ENCODE measurements at places on chromosomes 6 and 20.
A peak's percentile ranks its signal among the peaks of the same experiment; 100 is the strongest.

DNA sequence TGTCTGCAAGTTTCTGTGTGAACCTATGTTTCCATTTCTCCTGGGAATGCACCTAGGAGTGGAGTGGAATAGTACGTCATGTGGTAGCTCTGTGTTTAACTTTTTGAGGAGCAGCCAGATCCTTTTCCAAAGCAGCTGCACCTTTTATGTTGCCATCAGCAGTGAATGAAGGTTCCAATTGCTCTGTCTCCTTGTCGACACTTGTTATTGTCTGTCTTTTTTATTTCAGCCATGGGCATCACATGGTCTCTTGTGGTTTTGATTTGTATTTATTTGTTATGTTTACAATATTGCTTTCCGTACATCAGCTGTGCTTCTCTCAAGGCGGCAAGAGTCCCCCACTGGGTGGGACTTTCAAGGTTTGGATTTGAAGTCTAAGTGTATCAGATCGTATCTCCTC is 33.9 kb upstream of the STX16 start:
- no peak for DNase-seq

- DNase-seq: no peak
Observed at GRCh38 chr6:45563844-45564243, 186.1 kb upstream of the SUPT3H start.

DNA sequence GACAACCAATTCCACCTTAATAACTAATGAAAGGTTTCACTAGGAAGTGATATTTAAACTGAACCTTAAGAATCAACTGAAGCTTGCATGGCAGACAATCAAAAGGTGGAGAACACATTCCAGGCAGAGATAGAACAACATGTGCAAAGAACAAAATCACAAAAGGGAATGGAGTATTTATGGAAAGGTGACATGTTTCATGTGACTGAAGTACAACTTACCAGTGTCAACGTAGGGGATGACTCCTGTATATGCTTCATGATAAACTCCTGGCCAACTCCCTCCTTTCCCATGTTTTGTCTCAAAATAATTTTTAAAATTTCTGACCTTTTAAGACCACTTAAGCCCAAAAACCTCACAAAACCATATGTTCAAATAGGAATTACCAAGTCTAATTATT is 6.6 kb downstream of the PLN start:
- no peak for DNase-seq

GRCh38 chr20:52470561-52470960 is 279.0 kb upstream of the ZFP64 start:
- DNase-seq: no peak

- DNase-seq: no peak
Observed at GRCh38 chr6:160430751-160431150, 82.6 kb downstream of the SLC22A3 start.

DNA sequence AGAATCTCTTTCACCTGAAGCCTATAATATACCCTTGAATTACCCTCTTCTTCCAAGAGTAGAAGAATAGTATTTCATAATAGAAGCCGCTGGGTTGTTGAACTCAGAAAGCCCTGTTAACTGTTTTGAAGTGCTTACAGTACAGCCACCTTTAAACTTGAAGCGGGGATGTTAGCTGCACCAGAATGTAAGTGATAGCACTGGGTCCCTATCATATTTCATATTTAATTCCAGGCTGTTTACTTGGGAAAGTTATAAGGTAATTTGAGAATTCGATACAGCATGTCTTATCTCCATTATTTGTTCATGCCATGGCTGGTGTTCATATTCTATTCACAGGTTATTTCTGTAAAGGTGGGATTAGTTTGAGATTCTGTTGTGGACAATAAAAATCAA is 63.5 kb upstream of the VSTM2L start:
- DNase-seq: peak; percentile 76

DNA sequence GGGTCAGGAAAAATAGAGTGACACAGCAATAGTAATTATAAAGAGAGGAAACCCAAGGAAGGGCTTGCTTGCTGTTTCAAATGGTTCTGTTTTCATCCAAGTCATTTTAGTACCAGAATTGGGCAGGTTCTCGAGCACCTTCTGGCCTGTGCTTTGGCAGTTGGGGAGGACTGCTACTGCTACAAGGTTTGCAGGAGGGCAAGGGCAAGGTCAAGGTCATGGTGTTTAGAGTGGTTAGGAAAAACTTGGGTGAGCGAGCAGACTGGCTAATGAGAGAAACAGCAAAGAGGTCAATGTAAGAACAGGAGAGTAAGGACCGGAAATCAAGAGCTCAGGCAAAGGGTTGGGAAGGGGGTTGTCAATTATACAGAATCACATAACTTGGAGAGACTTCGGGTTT is 164.5 kb downstream of the CDK19 start:
- DNase-seq: no peak

GRCh38 chr6:134216301-134217010 is 101.5 kb downstream of the SGK1 start:
- no peak for DNase-seq

DNA sequence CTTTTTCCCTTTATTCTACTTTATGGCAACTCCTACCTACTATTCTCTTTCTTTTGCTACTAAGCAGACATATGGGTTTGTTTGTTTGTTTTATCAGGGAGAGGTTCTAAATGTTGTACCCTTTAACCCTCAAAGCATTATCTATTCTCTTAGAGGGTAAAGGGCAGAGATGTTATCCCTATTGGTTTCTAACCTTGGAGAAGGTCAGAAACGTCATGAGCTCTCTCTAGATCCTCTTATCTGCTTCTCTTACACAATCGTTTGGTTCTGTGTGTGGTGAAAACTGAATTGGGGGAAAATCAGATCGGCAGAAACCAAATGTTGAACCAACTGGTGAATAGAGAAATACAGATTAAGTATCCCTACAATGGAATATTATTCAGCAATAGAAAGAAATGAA is 6.4 kb upstream of the MPC1 start:
- no peak for DNase-seq

- no peak for DNase-seq
Observed at GRCh38 chr6:107342144-107342543, 117.2 kb downstream of the PDSS2 start.

GRCh38 chr6:113596387-113597230 is 260.5 kb upstream of the MARCKS start:
- DNase-seq: peak; percentile 9

DNA sequence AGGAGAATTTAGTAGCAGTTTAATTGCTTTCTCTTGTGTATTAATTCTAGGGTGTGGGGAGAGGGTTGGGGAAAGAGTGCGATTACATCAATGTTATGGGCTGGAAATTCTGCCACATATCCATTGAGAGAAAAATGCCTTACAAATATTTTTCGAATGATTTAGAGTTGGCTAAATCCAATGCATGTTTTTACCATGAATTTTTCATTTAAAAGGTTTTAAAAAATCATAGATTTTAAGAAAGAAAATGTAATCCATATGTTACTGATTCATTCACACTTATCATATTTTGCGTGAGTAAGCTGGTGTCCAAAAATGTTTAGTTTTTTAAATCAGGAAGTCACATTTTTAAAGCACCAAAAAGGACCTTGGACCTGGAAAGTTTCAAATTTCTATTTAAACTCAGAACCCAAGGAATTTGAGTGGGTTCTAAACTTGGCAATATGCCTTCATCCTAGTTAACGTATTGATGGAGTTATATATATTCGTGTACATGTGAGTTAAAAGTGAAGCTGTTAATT is 627.4 kb upstream of the CITED2 start:
- DNase-seq: no peak

DNA sequence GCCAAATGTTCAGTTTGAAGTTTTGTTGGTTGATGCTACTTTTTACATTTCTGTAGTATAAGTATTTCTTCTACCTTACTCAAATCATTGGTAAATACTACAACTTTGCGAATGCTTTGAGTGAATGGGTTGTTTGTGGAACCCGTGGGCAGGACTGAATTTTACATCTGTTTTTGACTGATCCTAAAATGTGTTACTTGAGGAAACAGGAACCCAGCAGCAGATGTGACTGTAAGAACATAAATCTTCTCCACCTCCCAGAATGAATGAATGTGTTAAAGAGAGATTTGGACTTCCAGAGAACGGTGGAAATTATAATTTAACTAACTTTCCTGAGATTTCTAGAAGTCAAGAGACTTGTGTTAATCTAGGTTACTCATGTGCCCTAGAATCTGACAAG is 728.5 kb upstream of the MARCKS start:
- DNase-seq: no peak

GRCh38 chr20:17771206-17772004 is 71.6 kb downstream of the BANF2 start:
- no peak for DNase-seq

- DNase-seq: no peak
Observed at GRCh38 chr6:163526346-163526745, 111.8 kb downstream of the QKI start.

Measured in NCI-H510A (cell line).